Activated CD8-positive, alpha-beta memory T cell treated with anti-CD3 and anti-CD28 coated beads, Interleukin-2, amount 50 U/mL, for 4 hours (primary cell): ENCODE measurements at places on chromosomes 5 and 9.

DNA sequence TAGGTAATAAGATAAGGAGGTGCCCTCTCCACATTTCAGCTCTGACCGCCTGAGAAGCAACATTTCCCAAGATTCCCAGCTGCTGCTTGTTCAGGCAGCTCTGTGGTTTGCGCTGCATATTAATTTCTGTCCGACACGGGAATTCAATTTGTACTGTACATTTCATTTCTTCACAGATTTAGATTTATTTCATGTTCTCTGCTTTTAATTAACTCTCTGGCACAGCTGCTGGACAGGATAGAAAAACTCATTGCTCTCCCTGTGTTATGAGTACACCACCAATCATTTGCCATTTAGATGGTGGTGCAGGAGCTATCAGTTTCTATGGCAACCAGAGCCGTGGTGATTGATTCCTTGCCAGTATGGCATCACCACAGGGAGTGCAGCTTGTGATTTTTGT is 558.5 kb downstream of the DMRTA1 start:
- DNase-seq, result no peak

DNA sequence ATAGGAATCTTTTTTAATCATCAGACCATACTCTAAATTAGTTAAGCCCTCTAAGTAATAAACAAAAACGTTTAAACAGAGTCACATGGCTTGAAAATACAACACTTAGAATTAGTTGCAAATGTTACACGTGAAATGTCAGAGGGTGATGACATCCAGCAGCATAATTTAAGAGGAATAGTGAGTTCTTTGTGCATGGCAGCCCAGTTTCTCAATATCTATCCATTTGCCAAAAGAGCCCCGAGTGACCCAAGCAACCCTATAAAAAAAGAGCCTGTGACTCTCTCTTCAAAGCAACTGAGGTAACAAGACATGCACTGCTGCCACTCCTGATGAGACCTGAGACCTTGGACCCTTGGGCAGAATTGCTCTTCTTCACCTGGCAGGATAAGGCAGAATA is 96.9 kb upstream of the RASA1 start:
- DNase-seq, result no peak

DNA sequence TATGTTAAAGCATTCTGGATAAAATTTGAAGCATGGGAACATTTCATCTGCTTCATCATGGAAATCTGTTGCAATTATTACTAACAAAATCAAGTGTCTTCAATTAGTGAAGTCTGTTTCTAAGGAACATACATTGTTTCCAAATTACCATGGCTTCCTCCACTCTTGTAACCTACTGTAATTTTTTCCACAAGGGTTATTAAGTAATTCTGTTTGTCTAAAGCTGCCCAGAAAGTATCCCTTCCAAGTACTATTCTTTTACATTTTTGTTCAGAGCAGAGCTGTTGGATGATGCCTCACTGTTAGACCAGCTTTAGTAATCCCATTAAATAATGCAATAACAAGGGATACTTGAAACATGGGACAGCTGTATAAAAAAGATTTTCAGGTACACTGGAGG is 483.5 kb upstream of the CD180 start:
- no peak for DNase-seq

DNA sequence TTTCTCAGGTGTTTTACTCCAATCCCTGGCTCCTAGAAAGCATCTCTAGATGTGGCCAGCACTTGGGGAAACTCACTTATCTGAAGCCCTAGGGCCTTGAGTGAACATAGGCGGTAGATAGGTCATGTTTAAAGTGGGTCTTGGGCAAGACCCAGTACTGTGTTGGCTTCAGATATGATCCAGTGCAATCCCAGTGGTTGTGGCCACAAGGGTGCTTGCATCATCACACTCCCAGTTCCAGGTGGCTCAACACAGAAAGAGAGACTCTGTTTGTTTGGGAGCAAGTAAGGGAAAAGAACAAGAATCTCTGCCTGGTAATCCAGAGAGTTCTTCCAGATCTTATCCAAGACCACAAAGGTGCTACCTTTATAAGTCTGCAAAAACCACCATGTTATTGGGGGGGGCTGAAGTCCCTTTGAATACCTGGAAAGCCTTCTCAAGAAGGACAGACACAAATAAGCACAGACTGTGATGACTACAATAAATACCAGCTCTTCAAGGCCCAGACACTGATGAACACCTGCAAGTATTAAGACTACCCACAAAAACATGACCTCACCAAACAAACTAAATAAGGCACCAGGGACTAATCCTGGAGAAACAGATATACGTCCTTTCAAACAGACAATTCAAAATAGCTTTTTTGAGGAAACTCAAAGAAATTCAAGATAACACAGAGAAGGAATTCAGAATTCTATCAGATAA is 114.7 kb downstream of the LURAP1L start:
- no peak for DNase-seq

- DNase-seq, result no peak
Observed at GRCh38 chr5:96747720-96748119, 60.0 kb downstream of the ERAP1 start.

- no peak for DNase-seq
Observed at GRCh38 chr5:17430241-17430640, 67.8 kb upstream of the TAF11L2 start.

DNA sequence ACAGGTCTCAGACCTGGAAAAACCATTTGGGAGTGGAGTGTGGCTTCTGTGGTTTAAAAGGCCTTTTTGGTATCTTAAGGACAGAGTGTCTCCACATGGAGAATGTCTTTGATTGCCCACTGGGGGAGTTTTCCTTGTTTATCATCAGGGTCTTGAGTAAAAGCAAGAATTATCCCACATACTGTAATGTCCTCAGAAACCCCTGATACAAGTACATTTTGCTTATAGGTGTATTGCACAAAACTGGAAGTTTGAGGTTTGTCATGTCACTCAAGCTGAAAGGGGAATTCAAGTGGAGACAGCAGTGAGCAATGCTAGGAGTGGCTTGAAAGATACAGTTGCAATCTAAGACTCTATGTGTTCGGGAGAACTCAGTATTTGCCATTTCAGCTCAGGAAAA is 62.7 kb upstream of the GRAMD2B start:
- DNase-seq, result no peak

GRCh38 chr9:95088421-95089161 is 228.9 kb downstream of the FANCC start:
- DNase-seq, result no peak

DNA sequence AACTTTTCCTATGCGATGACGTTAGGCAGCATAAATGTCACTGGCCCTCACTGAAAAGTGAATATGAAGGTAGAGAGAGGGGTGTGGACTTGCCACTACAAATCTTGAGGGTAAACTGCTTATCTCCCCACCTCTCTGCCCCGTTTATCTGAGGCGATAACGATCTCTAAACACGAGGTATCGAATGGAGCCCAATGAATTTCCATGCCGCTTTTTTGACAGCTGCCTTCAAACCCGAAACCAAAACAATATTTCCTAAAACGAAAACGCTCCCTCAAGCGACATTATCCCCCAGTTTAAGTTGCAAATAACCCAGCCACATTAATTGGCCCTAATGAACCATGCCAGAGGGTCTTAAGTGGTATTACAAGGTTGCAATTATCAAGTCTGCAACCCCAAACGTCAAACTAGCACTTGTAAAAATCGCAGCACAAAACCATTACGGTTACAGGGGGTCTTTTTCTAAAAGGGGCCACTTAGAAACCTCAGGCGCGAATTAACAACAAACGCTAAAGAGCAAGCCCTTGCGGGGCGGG is 1.4 kb downstream of the NR3C1 start:
- no peak for DNase-seq

GRCh38 chr5:132528021-132528420 is 15.3 kb downstream of the IL5 start:
- DNase-seq, result no peak

- no peak for DNase-seq
Observed at GRCh38 chr5:77087484-77088261, 588 bp upstream of the ZBED3 start.

DNA sequence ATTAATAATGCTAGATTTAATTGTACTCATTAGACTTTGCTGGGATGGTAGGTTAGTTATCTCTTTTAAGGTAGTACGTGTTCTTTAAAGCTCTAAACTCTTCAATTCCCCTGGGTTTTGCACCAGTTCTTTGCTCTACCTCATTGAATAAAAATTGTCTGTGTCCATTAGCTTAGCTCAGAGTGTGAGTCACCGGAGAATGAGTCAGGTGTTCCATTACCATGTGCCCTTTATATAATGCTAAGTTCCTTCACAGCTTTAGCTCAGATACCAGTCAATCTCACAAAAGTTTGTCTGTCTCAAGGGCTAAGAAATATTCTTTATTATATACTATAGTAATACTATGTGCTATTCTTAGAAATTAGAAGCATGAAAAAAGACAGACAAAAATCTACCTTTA is 339.4 kb downstream of the PRELID2 start:
- DNase-seq, result no peak

- no peak for DNase-seq
Observed at GRCh38 chr5:135052511-135053145, 18.6 kb upstream of the PITX1 start.

DNA sequence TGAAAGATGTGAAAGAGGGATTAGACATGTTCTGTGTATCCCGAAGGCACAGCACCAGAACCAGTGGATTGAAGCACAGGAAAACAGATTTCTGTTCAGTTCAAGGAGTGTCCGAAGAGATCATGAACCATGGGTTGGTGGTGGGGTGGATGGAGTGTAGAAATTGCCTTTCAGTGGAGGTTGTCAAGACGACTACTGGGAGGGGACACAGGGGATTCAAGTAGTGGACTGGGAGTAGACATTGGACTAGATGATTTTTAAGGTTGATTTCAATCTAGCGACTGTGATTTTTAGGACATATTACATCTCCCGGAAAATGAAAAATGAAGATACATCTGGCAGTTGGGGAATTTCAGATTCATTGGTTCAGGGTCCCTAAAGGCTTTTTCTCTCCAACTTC is 35.9 kb upstream of the TNFAIP8 start:
- no peak for DNase-seq

- no peak for DNase-seq
Observed at GRCh38 chr5:134997015-134997414, 29.3 kb downstream of the CATSPER3 start.

GRCh38 chr5:63121471-63121870 is 542.9 kb downstream of the LRRC70 start:
- no peak for DNase-seq

DNA sequence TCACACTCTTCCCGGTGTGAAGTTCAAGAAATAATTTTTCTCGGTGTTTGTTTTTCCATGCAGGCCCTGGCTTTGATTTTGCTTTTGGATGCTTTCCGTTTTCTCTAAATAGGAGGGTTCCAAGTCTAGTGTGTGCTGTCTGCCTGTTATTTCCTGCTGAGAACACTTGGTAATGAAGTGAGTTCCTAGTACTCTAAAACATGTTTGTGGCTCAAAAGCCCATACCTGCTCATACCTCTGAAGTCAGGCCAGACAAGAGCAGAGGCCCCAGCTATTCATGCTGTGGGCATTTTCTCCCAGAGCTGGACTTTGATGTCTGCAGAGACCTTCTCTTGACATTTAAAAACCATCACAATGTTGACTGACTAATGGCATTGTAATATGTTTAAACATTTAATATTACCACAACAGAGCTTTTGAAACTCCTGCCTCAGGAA is 211.2 kb downstream of the GOLPH3 start:
- DNase-seq, result no peak

DNA sequence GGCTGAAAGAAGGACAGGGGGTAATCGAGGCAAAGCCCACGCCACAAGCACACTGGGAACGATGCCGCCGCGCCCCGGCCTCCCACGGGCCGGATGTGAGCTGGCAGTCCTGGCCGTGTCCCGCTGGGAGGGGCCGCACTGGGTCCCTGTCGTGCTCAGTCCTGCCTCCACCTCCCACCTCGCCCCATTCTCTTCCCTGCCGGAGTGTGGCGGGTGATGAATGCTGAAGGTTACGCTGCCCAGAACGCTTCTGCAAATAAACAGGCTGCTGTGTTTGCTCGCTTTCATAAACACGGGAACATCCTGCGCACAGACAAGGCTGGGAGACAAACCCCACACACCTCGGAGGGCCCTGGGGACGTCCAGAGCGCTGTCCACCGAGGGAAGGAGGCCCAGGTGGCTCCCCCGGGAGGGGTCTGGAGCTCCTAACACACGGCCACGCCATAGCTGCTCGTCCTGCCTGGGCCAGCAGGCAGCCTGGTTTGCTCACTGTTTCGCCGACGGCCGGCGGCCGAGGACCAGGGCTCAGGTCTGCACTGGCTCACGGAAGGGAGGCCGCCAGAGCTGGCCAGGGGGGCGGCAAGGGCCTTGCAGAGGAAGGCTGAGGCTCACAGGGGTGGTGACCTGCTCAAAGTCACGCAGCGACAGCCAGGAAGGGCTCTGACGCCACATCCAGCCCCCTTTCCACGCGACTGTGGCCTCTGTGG is 2.3 kb downstream of the DNLZ start:
- no peak for DNase-seq

- no peak for DNase-seq
Observed at GRCh38 chr5:79493596-79494345, 20.2 kb downstream of the HOMER1 start.

- no peak for DNase-seq
Observed at GRCh38 chr5:88830567-88830966, 52.4 kb downstream of the MEF2C start.

DNA sequence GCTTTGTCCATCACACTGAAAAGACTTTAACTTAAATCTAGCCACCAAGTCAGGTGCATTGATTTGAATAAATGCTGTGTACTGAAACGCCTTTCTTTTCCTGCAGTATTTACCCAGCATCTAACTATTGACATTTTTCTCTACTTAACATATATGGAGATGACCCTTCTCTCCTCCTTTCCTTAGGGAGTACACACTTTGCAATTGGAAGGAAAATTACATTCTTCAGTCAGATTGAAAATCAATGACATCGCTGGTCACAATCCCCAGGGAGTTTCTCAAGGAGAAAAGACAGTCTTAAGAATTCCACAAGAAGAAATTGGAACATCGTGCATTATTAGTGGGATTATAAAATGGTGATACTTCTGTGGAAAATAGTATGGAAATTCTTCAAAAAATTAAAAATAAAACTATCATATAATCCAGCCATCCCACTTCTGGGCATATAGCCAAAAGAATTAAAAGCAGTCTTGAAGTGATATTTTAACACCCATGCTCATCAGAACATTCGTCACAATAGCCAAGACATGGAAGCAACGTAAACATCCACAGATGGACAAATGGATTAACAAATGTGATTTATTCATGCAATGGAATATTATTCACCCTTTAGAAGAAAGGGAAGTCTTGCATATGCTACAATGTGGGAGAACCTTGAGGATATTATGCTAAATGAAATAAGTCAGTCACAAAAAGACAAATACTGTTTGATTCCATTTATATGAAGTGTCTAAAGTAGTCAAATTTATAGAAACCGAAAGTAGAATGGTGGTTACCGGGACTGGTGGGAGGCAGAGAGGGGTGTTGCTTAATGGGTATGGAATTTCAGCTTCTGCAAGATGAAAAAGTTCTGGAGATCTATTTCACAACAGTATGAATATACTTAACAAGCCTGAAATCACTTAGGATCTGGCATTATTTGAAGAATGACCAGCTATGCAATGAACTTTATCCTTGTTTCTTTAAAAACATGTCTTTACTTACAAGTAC is 14.3 kb upstream of the FREM1 start:
- DNase-seq, result no peak
